ENCODE measurements at places on chromosomes 3 and 15. TPM values are rescaled to one million over a fixed set of nuclear protein-coding genes. Genes with fewer than 3 reads are reported as not detected.

The NT5DC2 gene
- polyA plus RNA-seq: 75.7 TPM

The SLC51B gene
- 40.9 TPM for polyA plus RNA-seq

The CERS3 gene
- polyA plus RNA-seq: not detected

The CHRNA3 gene
- polyA plus RNA-seq: not detected

The CILP gene
- polyA plus RNA-seq: 0.37 TPM

The LRRC31 gene
- polyA plus RNA-seq: not detected

The STRIT1 gene
- polyA plus RNA-seq: 1.8 TPM

The ADGRG7 gene
- not detected for polyA plus RNA-seq

The IP6K1 gene
- polyA plus RNA-seq: 21.7 TPM

The PEAK1 gene
- 2.9 TPM for polyA plus RNA-seq

The CD200 gene
- 8.5 TPM for polyA plus RNA-seq

The ZNF860 gene
- polyA plus RNA-seq: 0.84 TPM

The SLC22A13 gene
- 9.9 TPM for polyA plus RNA-seq

The PP2D1 gene
- polyA plus RNA-seq: not detected

- DNase-seq: no peak
Measured at GRCh38 chr3:155398046-155398445, 104.6 kb upstream of the STRIT1 start.

GRCh38 chr15:68667800-68668625 lies 89.2 kb downstream of the CORO2B start:
- no peak for DNase-seq

- no peak for DNase-seq
Measured at GRCh38 chr15:101536166-101536874, 46.8 kb upstream of the PCSK6 start.

DNA sequence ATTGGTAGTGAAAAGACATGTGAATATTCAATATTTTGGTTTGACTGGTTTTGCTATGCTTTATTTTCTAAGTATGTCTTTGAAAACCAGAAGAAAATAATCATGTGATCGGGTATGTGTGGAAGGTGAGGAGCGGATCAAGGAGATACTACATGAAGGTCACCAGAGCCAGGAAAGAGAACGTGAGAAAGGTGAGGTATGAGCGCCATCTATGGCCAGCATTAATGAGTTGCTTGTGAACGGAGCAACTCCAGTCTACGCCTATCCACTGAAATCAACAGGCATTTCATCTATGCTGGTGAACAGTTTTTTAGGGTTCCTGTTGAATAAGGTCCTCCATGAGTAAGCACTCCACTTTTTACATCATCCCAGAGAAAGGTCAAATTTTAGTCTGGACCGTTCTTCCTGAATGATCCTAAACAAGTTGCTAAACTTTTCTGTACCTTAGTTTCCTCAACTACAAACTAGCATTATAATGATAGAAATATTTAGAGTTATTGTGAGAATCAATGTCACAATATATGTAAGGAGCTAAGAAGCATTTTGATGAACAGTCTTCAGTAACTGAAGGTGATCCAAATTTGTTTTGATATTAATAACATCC lies 1435.2 kb upstream of the CADM2 start:
- DNase-seq: no peak

DNA sequence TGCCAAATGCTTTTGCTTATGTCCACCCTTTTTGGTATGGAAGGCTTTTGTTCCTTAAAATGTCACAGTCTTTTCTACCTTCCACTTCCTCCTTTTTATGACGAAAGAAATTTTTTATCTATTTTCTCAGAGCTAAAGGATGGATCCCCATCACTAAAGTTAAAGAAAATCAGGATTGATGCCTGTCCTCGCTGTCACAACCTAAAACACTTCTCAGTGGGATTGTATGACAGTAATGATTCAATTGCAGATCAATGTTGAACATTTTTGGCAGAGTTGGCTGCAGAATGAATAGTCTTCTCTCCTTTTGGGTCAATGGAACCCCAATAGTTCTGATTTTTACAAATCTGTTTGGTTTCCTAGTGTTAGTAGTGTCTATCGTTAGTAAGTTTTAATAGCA lies 549.8 kb upstream of the ROBO2 start:
- DNase-seq: no peak

DNA sequence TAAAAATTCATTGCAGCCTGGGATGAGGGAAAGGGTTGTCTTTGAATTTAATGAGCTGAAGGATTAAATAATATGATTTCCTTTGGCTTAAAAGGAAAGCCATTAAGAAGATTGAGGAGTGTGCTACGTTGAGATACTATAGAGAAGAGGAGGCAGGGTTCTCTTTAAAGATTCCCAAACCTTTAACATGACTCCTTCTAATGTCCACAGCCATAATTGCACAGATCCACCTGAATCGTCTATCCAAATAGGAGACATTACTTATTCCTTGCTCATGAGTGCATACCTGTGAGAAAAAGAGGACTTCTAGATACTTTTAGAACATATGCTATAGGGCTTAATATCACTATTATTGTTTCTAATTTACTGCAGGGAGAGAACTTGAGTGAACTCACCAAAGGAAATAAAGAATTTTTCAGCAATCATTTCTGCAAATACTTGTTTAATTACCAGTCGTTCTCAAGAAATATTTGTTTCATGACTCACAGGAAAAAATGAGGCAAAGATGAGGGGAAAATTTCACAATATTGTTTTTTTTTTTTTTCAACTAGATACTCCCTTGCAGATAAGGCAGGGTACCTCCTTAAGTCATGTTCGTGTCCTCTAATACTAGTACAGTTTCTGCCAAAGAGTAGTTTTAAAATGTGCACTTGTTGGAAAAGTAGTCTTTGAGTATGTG lies 8.9 kb upstream of the SUCNR1 start:
- DNase-seq: peak; percentile 26

DNA sequence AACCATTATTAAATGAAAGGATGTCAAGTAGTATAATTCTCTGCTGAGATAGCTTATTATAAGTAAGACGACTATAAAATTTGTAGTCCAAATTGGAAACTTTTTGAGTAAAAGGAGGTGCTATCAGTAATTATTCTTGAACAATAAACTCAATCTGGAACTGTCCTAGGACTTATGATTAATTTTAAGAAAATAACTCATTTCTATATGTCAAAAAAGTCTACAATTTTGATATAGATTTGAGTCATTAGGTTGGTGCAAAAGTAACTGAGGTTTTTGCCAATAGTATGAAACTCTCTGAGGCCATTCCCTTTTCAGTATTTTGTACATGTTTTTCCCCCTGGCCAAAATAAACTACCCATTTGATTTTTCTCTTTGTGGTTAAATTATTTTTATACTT lies 41.0 kb downstream of the LEKR1 start:
- no peak for DNase-seq

DNA sequence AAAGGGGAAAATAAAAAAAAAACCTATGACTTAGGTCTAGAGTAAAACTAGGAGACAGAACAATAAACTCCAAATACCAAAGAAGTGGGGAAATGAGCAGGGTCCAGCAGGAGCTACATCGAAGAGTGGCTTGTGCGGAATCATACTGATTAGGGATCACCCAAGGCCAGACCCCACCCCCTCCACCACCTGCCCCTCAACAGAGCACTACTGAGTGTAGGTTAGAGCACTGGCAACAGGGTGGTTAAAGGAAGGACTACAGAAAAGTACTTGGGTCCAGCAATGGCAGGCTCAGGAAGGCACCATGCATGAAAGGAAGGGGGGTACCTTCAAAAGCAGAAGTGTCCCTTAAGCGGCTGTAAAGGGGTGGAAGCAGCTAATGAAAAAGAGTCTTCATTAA lies 96.2 kb downstream of the UBE3A start:
- DNase-seq: no peak

DNA sequence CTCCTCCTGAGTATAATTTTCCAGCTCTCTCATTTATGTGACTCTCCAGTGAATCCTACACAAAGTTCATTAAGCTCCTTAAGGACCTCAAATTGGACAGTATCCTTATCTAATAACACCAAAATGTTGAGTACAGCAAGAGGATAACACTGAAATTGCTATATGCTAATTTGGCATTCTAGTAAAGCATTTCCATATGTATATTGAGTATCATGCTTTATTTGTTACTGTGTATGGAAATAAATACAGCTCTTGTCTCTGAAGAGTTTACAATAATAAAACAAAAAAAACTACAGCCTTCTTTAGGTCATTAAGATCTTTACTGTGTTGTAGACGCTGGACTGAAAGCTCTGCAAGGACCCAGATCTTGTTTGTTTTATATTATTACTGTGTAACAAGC lies 1341.3 kb downstream of the ROBO1 start:
- no peak for DNase-seq

GRCh38 chr15:58710701-58711100 lies 38.8 kb downstream of the ADAM10 start:
- DNase-seq: no peak

DNA sequence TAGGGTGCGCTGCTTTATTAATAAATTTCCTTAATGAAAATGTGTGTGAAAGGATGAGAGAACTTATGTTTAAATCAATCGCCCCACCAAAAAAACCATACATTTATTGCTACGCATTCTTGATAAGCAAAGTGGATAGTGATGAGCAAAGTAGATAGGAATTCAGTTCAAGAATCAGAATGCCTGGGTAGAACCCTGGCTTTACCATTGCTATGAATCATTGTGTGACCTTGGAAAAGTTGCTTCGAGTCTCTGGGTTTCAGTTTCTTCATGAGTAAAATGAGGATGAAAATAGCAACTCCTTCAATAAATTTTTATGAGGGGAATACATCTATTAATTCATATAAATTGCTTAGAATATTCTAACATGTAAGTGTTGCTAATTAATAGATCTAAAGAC lies 2.6 kb upstream of the ALCAM start:
- DNase-seq: no peak

DNA sequence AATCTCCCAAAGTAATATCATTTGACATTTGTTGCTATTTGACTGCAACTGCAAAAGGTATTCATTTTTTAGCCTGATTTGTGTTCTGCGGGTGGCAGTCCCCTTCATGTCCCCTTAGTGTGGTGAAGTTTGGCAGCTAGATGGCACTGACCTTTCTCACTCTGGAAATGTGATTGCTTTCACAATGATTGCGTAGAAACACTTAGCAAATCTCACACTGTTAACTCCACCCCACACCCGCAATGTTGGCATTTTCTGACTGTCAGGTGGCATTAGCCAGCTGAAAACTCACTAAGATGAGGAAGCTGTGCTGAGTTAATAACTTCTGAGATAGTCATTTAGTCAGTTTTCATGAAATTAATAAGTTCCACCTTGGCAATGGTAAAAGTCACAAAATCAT lies 76.9 kb downstream of the TRIM69 start:
- DNase-seq: no peak

GRCh38 chr3:192077795-192078497 lies 617.0 kb downstream of the PYDC2 start:
- DNase-seq: no peak

DNA sequence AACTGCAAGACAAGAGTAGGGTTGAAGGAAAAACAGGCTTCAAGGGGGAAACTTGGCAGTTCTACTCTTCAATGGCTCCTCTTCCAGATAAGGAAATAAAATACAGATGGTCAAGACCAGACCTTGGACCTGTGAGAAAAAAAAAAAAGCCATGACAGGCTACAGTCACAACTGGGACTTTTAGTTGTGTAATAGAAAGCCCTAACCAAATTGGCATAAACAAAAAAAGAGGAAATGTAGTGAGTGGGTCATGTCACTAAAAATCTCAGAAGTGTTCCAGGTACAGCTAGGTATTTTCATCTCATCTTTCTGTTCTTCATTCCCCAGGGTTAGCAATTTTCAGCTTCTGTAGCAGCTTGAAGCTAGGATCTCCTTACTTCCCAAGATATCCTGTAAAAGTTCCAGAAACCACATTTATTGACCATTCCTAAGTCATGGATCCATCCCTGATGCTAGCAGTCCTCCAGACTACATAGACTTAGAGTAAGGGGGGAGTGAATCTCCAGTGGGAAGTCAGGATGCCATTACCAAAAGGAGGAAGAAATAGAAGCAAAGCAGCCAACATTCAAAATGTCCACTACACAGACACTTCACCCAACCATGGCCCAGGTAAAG lies 61.0 kb upstream of the CSTA start:
- DNase-seq: no peak

GRCh38 chr15:45585069-45585791 lies 1.9 kb upstream of the BLOC1S6 start:
- peak; percentile 44 for DNase-seq

DNA sequence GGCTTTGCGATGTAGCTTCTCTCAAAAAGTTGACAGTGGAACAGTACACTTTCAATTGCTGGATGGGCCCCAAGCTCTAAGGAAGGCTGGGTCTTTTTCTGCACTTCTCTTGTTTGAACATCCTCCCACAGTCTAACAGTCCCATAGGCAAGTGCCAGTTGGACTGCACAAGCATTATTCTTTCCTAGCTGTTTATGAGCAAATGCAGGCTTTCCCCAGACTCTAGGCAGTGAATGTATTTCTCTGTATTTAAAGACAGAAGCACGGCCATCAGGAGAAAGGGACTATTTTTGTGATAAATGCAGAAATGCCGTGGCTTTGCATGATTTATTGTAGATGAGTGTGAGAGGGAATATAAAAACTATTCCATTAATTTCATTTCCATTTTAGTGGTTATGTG lies 539.3 kb upstream of the LMCD1 start:
- DNase-seq: no peak

- no peak for DNase-seq
Measured at GRCh38 chr15:79978655-79979514, 7.9 kb upstream of the BCL2A1 start.

GRCh38 chr3:59821274-59821673 lies 771.4 kb upstream of the CFAP20DC start:
- DNase-seq: no peak

- no peak for DNase-seq
Measured at GRCh38 chr3:67104388-67104787, 106.3 kb downstream of the KBTBD8 start.

DNA sequence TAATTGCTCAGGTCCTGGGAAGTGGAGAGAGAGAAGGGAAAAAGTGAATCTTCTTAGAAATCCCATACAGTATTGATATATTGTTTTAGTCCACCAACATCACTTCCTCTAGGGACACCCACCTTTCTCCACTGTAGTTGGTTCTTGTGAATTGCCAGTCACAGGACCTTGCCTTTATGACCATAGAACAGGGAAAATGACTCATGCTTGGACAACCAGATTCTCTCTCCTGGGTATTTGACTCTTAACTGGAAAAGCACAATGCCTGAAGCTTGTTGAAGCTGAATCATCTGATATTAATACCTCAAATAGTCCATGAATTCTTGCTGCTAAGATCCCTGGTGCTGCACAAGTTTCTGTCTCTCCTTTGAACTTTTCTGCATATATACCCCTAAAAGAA lies 32.5 kb upstream of the DCLK3 start:
- no peak for DNase-seq

GRCh38 chr15:34314491-34315490 lies 22.8 kb downstream of the SLC12A6 start:
- no peak for DNase-seq

GRCh38 chr3:15743587-15744009 lies 54.2 kb downstream of the ANKRD28 start:
- DNase-seq: no peak

GRCh38 chr3:29171043-29171990 lies 109.6 kb upstream of the RBMS3 start:
- DNase-seq: peak; percentile 44

DNA sequence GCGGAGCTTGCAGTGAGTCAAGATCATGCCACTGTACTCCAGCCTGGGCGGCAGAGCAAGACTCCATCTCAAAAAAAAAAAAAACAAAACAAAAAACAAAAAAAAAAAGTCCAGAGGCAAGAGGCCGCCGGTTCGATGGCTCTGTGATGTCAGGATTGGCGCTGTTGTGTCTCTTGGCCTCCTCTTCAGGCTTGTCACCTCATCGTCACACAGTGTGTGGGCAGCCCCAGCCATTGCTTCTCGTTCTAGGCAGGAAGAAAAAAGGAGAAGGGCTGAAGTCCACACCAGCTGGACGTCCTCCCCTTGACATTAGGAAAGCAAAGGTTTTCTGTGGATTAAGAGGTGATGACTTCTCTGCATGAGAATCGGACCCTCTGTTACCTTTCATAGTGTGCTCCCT lies 191.1 kb downstream of the NSMCE3 start:
- DNase-seq: no peak

Data from kidney (tissue), 22 donors.